ENCODE measurements at places on chromosomes 2 and 18.

DNA sequence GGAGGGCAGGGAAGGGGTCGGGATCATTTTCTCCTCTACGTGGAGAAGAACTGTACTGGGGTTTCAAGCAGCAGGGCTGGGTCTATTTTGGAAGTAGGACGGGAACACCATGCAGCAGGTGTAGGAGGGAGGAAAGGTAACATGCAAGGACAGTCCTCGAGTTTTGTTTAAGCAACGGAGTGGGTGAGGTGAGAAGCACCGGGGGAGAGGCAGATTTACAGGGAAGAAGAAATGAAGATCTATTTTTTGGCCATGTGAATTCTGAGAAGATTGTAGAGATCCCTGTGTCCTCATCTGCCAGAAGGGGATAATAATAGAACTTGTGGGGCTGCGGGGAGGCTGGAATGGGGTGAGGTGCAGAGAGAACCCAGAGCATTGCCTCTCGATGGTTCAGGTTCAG, 85.6 kb downstream of the INPP5D start:
- no peak for DNase-seq

- DNase-seq, result no peak
Observed at GRCh38 chr2:136091899-136092298, 26.1 kb downstream of the CXCR4 start.

GRCh38 chr18:44897816-44898215, 217.1 kb downstream of the SETBP1 start:
- no peak for DNase-seq

GRCh38 chr2:1591461-1591770, 152.9 kb downstream of the PXDN start:
- DNase-seq, result peak; percentile 62

- DNase-seq, result no peak
Observed at GRCh38 chr2:47720036-47720435, 62.9 kb upstream of the MSH6 start.

GRCh38 chr18:44696892-44697291, 16.2 kb downstream of the SETBP1 start:
- DNase-seq, result no peak

DNA sequence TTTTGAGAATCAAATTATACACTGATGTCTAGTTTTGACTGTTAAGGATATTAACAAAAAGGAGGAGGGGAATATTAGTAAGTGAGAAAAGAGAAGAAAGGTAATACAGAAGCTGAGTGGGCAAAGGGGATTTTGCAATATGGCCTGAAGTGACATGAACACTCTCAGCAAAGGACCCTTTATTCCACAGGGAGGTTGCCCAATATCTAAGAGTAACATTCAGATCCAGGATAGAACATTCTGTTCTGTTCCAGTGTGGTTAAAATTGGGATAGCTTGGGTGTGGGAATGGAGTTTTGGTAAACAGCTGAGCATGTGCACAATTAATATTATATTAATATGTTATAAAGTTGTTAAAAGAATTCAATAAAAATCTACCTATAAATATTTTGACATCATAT, 120.1 kb downstream of the ZNF385B start:
- no peak for DNase-seq
